ENCODE measurements at places on chromosomes 3 and 15.

DNA sequence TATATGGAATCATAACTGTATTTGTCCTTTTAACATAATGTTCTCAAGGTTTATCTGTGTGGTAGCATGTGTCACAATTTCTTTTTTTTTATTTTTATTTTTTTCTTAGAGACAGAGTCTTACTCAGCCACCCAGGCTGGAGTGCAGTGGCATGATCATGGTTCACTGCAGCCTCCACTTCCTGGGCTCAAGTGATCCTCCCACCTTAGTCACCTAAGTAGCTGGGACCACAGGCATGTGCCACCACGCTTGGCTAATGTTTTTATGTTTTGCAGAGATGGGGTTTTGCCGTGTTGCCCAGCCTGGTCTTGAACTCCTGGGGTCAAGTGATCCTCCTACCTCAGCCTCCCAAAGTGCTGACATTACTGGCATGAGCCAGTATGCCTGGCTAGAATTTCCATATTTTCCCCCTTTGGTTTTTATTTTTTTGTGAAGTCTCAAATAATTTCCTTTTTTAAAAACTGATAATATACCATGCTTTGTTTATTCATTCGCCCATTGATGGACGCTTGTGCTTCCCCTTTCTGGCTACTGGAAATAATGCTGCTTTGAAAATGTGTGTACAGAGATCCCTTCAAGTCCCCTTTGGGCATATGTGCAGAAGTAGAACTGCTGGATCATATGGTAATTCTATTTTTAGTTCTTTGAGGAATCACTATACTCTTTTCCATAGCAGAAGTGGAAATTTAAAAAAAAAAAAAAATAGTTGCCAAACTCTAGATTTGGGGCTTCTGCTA, 28.4 kb downstream of the TMEM40 start:
- no peak for DNase-seq

DNA sequence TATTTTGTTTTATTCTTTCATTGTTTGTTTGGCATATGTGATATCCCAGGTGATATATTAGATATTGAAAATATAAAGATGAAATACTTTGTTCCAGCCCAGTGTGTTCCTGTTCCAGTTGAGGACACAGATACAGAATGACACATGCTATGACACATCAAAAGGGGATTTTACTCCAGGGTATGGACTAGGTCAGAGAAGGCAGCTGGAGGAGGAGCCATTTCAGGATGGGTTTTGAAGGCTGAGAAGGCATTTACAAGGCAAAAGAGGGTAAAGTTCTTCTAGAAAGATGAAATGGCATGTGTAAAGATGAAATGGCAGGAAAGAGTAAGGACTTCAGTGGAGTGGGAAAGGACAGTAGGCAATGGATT, 163.8 kb downstream of the ZIC1 start:
- no peak for DNase-seq

- no peak for DNase-seq
Measured at GRCh38 chr3:183247011-183247589, 6.0 kb upstream of the B3GNT5 start.

DNA sequence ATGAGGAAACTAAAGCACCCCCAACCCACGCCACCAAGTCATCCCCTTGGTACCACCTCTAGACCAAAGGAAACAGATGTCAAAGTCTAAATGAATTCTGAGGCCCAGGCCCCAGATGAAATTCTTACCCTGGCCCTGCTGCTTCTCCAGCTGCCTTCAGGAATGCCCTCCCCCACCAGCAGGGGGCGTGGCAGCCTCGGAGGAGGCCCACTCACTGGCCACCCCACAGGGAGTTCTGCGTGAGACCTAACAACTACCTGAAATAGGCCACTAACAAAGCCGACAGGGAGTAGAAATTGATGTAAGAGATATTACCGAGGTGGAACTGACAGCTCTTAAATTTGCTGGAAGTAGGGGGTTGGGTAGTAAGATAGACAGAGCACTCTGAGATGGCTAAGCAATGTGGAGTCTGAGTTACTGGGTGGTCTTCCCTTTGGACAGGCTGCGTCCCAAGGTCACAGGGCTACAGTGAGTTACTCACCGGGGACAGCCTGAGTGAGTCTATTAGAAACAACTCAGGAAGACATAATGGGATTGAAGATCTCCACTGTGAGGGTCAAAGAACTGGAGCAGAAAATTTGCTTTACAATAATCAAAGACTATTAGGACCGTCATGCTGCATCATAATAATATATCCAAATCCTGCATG, 240.7 kb downstream of the SHOX2 start:
- DNase-seq: peak; percentile 1

- no peak for DNase-seq
Measured at GRCh38 chr3:157837336-157837735, 268.9 kb downstream of the SHOX2 start.

DNA sequence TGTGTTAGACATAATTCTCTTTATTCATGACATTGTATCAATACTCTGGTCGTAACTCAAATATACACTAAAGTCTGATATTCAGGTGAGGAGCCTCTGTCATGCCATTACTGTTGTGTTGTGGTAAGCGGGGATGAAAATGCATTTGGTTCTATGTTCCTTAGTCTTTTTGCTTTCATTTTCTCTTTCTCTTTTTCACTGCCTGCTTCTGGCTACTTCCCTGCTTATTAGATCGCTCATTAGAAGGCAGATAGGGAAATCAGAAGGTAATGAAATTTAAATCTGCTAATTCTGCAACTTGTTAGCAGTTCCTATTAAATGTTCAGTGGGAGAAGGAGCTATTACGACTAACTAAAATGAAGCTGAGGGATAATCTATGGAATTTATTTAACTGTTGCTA, 345.0 kb downstream of the GRM7 start:
- no peak for DNase-seq

DNA sequence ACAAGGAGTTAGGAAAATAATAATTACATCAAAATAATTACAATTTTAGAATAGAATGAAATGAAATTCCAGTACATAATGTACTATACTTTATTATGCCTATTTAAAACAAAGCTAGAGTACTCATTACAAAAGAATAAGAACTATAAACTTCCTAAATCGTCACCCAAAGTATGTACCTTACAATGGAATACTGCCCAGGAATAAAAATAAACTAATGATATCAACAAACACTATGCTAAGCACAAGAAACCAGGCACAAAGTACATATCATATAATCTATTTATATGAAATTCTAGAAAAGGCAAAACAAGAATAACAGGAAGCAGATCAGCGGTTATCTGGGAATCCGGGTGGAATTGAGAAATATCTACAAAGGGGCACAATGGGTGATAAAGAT, 84.7 kb downstream of the MYO9A start:
- DNase-seq: no peak

GRCh38 chr15:79311901-79312553, 1.1 kb downstream of the TMED3 start:
- DNase-seq: no peak

DNA sequence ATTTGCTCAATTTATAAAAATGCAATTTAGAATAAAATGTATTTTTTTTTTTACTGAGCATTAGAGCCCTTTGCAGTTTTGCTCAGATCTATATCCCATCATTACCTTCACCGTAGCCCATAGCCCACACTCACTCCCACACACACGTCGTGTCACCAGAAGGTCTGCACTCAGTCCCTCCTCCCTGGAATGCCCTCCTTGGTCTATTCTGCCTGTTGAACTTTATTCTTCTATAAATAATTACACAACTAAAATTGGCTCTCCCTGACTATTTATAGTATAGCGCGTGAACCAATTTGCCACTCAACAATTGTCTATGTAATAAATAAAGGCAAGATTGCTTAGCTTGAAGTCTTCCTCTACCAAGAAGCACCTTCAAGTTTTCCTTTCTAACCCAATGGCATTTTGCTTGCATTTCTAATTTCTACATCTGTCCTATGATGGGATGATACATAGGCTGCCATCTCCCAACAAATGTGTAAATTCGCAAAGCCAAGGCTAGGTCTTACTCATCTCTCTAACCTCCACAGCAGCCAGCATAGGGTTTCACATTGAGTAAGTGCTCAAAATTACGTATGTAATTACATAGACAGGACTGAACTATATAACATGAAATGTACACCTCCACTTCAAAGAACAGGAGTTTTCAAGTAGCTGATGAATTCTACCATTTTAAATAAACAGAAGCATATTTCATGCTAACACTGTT, 172.0 kb upstream of the HES1 start:
- DNase-seq: no peak

- DNase-seq: no peak
Measured at GRCh38 chr15:100434561-100434960, 92.8 kb upstream of the ADAMTS17 start.

GRCh38 chr3:51358981-51359380, 26.1 kb upstream of the MANF start:
- no peak for DNase-seq

DNA sequence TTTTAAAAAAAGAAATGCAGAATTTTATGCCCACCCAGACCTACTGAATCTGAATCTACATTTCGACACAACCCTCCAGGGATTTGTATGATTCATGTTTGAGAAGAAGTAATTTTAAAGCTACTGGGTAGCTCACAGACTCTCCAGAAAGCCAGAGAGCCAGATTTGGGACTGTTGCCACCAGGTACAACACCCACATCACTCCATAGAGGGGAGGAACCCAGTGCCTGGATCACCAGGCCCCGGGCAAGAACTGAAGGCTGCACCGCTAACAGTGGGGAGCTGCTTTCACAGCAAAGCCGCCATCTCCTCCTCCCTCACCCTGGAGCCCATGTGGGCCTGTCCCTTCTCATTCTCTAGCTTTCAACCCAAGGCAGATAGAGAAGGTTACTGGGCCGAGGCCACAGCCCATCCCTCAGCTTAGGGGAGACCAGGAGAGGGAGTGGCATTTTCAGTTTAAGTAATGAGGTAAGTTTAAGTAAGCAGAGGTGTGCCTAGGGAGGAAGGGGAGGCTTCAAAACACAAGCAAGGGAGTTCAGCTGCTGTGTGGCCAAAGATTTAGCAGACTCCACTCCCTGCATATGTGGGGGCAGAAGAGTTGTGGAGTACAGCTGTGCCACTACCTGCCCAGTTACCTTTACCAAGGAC, 109.8 kb downstream of the IL12A start:
- no peak for DNase-seq

- DNase-seq: no peak
Measured at GRCh38 chr3:117063930-117064329, 354.4 kb downstream of the TUSC7 start.

GRCh38 chr3:7962301-7962700, 539.3 kb upstream of the LMCD1 start:
- no peak for DNase-seq

DNA sequence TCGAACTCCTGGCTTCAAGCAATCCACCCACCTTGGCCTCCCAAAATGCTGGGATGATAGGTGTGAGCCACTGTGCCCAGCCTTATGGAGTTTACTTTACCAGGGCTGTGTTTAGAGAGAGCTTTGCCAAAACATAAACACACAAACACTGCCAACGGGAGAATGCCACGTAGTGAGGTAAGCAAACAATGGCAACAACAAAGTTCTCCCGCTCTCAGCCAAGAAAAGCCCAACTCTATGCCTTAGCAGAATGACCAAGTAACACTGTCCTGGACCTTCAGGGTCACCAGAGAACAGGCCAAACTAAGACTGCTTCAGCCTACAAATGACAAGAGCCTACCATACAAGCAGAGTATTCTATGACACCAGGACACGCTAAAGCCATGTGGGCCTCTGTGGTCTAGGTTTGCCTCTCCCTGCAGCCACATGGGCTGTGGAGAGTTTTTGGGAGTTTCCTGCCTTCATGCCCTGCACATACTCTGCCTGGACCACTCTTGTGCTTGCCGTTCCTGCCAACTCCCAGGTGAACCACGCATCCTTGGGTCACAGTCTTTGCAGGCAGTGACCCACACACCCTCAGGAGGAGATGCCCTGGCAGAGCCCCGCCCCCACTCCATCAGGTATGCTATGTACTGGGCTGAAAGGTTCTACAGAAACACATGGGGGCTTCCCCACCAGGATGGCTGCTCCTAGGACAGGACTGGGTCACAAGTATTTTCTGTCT, 21.6 kb upstream of the CNBP start:
- no peak for DNase-seq

GRCh38 chr15:79916502-79917132, 19.8 kb upstream of the MTHFS start:
- DNase-seq: no peak

GRCh38 chr3:110623571-110623970, 448.0 kb upstream of the NECTIN3 start:
- DNase-seq: no peak

DNA sequence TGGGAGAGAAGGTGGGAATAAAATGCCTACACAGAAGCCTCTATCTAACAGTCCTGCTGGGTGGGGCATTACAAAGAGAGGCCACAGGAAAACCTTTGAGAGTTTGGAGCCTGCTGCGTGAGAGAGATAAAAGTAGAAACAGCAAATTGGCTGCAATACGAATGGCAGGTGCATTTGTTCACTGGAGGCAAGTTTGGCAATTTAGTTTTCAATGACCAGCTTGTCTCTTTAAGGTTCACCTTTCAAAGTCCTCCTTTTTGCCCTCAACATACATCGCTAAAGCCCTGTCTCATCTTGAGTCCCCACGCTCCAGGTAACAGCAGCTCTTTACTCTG, 405.7 kb downstream of the LSAMP start:
- DNase-seq: no peak

DNA sequence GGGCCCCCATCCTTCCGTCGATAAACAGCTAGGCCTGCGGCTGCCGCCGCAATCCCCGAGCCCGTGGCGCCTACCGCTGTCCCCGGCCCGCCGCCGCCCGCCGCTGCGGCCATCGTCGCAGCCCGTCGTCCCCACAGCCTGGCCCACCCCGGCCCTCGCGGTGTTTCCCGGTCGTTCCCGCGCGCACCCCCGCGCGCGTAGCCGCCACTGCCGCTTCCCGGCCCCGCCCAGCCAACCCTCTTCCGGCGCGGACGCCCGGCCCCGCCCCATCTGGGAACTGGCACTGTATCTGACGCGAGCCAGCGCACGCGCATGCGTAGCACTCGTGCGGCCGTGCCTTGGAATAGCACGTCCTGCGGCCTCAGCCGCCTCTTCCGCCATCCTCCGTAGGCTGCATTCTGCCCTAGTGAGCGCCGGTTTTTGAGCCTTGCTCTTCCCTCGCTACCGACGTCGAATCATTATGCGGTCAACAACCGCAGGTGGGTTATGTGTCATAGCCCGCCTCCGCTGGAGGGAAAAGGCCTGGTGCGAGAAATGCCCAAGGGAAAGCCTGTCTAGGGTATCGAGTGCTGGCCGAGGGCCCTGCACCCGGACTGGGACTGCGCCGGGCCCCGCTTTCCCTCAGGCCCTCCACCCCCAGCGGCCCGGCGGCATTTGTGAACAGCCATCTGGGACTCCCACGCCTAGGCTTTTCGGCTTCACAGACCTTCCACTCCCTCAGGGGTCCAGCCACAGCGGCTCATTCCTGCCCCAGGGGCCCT, at the start of gene SMARCC1:
SMARCC1 (minus strand) TSS at position 209 of the 761 bp plus-strand sequence; CDS start at position 113, 96 bp downstream.
- DNase-seq: peak; percentile 95

DNA sequence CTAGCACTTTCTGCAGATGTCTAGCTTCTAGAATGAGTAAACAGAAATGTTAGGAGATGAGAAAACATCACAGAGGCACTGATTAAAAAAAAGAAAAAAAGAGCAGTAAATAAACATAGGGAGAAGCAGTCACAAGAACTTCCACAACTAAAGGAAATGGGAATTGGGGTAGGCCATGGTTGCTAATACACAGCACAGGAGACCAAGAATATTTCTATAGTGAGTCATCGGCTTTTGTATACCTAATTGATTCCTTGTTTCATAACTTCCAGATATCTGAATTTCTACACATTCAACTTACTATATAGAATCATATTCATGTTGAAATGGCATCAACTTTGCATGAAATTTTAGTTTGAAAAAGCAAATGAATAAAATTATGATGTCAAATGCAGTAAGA, 47.3 kb upstream of the TCF12 start:
- no peak for DNase-seq
